Small intestine (tissue), 16 donors: ENCODE measurements at places on chromosomes 6 and 20.

GRCh38 chr6:3919130-3919628 lies 70.0 kb downstream of the FAM50B start:
- no peak for DNase-seq

DNA sequence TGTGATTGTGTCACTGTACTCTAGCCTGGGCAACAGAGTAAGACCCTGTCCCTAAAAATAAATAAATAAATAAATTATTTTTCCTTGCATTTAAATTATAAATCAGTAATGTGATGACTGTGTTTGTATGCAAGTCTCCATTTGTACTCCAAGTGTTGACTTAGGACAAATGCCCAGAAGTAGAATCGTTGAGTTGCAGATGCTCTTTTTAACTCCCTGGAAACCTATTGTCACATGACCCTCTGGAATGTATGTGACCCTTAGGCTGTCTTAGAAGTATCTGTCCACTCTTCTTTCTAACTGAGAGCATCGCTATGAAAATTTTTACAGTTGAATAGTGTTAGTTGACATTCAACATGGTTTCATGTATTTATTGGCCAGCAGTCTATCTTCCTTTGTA lies 18.8 kb downstream of the OR2A4 start:
- DNase-seq, result no peak

GRCh38 chr20:49775229-49775693 lies 37.4 kb upstream of the SLC9A8 start:
- peak; percentile 72 for DNase-seq

DNA sequence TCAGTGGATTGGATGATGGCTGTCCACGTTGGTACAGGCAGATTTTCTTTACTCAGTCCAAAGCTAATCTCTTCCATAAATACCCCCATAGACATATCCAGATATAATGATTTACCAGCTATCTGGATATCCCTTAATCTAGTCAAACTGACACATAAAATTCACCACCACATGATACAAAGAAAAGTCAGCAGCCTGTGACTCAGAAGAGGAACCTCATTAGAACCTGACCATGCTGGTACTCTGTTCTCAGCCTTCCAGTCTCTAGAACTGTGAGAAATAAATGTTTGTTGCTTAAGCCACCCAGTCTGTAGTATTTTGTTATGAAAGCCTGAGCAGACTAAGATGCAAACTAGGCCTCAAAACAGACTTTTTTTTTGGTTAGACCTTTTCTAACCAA lies 431.3 kb upstream of the RNF217 start:
- no peak for DNase-seq

DNA sequence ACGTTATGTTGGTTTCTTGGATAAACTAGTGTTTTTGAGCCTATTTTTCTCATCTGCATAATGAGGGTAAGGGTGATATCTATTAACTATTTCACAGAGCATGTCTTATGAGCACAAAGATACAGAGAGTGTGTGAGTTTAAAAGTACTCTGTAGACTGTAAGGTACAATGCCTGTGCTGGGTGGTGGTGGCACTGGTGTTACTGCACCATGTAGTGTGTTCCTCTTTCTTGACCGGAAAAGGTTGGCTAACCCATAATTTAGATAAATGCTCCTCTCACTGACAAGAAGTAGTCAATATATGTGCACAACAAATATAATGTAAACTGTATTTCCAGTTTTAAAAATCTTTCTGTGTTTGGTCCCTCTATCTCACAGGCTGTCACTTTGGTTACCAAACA lies 116.2 kb upstream of the MMS22L start:
- no peak for DNase-seq

GRCh38 chr6:1297746-1298145 lies 14.2 kb upstream of the FOXQ1 start:
- peak; percentile 17 for DNase-seq

GRCh38 chr6:143158113-143158581 lies 97.5 kb downstream of the AIG1 start:
- DNase-seq, result no peak

- no peak for DNase-seq
Measured at GRCh38 chr20:50886184-50886790, 45.0 kb downstream of the ADNP start.

- no peak for DNase-seq
Measured at GRCh38 chr6:3489961-3490624, 33.2 kb upstream of the SLC22A23 start.

GRCh38 chr6:34350934-34351217 lies 41.6 kb downstream of the NUDT3 start:
- DNase-seq, result no peak

- no peak for DNase-seq
Measured at GRCh38 chr6:9233226-9233625, 797.9 kb upstream of the SLC35B3 start.

- DNase-seq, result no peak
Measured at GRCh38 chr6:108677894-108678293, 117.2 kb downstream of the FOXO3 start.

GRCh38 chr6:4336778-4337442 lies 201.5 kb upstream of the ECI2 start:
- DNase-seq, result no peak

GRCh38 chr6:5529733-5530132 lies 268.4 kb downstream of the FARS2 start:
- DNase-seq, result peak; percentile 27

GRCh38 chr6:137156650-137157049 lies 16.8 kb downstream of the IL22RA2 start:
- DNase-seq, result no peak

- no peak for DNase-seq
Measured at GRCh38 chr6:69311888-69312287, 484.9 kb downstream of the LMBRD1 start.

GRCh38 chr6:44285552-44286284 lies 15.5 kb downstream of the TMEM151B start:
- DNase-seq, result no peak

GRCh38 chr20:42706759-42707158 lies 482.9 kb downstream of the PTPRT start:
- DNase-seq, result no peak

DNA sequence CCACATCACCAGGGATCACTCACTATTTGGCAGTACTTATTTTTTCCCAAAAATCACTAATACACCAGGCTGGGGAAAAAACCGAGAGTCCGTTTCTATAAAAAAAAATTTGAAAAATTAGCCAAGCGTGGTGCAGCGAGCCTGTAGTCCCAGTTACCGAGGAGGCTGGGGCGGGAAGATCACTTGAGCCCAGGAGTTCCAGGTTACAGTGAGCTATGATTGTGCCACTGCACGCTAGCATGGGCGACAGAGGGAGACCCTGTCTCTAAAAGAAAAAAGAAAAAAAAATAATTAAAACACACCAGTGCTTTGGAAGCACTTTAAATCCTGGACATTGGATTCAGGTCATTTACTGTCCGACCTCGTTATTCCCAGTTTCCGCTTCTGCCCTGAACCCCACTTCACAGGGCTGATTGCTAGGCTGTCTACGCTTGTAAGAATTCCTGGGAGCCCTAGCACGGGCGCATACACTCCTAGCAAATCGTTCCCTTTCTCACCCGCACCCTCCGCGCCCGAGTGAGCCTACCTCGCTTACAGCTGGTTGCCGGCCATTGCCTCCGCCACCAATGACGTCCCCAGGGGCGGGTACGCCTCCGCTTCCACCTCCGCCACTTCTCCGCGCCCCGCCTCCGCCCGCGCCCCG lies at the start of gene TPMT:
Gene TPMT, minus strand, starts transcription at position 571 of the 643 bp plus-strand sequence. CDS start 5,950 bp downstream, outside the sequence.
- no peak for DNase-seq

GRCh38 chr6:7201444-7201731 lies 93.6 kb downstream of the RREB1 start:
- DNase-seq, result no peak

DNA sequence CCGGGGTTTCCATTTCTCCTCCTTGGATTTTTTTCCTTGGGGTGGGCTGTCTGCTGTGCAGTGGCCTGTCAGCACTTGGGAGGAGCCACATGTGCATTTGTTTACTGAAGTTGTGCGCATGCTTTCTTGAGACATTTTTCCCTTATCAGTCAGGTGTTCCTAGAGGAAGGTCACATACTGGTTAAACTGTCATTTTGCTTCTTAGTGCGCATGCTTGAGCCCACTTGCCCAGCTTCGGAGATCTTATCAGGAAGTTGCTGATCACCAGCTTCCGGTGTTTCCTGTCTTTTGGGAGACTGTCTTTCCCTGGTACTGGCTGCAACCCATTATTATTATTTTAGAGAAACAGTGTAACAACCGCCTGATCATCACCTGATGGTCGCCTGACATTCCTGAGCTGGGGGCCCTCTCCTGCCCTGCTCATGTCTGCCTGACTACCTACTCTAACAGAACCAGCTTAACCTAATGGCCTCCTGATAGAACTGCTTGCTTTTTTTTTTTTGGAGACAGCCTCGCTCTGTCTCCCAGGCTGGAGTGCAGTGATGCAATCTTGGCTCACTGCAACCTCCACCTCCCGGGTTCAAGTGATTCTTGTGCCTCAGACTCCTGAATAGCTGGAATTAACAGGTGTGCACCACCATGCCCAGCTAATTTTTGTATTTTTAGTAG lies 378 bp upstream of the ERVFRD-1 start:
- DNase-seq, result peak; percentile 72

DNA sequence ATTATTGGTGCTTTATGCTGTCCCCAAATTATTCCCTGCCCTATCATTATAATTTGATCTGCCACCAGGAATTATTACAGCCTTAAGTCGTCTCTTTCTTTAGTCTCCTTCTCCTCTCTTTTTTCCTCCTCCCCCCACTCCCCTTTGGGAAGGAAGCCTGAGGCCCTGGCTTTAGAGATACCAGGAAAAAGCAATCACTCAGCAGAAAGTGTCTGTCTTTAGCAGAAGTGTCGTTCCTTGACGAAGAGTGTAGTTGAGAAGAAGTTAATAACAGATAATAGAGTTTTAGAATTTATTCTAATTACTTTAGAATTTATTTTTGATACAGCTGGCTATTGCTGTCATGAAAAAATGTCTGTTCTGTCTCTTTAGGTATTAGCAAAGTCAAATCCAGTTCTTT lies 16.5 kb downstream of the LIN28B start:
- DNase-seq, result no peak

GRCh38 chr6:155311086-155311485 lies 3.2 kb downstream of the TFB1M start:
- no peak for DNase-seq

DNA sequence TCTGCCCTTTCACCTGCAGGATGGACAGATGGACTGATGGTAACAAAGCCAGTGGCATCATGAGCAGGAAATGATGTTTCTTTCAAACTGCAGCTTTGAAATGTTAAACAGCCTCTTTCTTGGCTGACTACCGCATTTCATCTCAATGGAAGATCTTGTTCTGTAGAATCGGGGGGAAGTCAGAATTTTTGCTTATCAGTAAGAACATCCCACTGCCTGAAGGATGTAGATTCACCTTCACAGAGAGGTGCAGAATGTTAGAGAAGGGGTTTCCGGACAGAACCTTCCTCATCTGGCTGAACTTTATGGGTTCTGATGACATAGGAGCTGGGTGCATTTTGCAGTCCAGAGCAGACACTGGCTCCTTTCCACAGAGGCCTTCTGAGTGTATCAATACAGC lies 32.7 kb downstream of the GGTLC1 start:
- DNase-seq, result no peak

GRCh38 chr20:37262505-37262904 lies 891 bp upstream of the GHRH start:
- no peak for DNase-seq

- DNase-seq, result no peak
Measured at GRCh38 chr20:57335392-57335791, 5.8 kb downstream of the SPO11 start.

DNA sequence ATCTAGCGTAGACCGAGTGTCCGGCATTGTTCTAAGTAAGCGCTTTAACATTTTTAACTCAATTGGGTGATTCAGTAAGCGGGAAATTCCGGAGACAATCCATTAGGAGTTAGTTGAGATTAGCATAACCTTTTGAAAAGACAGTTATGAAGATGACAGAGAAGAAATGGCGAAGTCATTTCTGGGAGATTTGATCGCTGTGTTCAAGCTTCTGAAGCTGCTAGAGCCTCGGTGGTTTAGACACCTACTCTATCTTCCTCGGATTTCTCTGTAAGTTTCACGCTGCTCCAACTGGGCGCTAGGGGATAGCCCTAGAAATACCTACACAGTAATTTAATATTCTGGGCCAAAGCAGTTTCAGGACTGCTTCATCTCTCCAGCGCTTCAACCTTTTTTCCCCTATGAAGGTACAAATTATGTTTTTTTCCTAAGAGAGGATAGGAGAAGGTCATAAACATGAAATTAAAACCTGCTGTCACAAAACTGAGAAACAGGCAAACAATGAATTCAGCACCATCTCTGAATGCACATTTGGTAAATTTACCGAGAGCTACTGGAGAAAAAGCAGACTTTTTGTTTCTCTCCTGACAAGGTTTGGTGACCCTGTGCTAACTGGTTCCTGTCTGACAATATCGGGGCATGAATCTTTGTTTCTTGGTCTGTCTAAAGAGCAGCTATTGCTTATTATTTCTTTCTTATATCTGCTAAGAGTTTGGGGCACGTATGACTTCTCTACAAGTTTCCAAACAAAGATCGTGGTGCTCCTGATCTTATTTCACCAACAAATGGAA lies 22.4 kb downstream of the ZNF311 start:
- peak; percentile 30 for DNase-seq

DNA sequence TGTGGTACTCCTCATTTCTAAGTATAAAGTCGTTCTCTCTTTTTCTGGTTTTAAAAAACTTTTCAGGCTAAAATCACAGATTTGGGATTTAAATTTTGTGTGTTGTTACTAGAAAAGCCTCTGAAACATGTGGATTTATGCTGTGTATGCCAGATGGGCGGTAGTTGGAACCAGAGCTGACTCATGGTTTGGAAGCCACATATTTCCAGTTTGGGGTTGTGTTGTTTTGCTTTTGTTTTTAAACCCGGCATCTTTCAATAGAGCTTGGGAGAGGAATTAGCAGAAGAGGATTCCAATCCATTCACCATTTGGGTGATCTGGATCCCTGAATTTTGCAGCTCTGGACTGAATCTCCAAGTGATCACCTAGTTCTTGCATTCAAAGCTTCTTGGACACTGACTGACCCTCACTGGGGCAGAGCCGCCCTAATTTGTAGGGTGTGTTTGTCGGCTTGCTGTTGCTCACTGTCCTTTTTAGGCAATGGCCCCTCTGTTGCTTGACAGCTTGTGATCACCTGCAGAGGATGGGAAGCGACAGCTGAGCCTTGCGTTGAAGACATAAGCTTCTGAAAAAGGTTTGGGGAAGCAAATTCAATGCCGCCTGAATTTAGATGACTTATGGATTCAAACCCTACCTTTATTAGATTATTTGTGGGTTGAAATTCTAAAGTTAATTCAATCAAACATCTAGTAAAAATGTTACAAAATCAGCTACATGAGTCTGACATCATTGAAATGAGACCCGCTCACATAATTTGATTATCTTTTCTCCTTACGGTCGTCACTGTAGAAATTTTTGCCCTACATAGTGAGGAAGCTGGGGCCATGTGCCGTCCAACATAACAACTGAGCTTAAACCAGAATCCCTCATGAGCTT lies 79.9 kb upstream of the CD83 start:
- DNase-seq, result no peak
